ENCODE measurements at places on chromosomes 7 and 10.

DNA sequence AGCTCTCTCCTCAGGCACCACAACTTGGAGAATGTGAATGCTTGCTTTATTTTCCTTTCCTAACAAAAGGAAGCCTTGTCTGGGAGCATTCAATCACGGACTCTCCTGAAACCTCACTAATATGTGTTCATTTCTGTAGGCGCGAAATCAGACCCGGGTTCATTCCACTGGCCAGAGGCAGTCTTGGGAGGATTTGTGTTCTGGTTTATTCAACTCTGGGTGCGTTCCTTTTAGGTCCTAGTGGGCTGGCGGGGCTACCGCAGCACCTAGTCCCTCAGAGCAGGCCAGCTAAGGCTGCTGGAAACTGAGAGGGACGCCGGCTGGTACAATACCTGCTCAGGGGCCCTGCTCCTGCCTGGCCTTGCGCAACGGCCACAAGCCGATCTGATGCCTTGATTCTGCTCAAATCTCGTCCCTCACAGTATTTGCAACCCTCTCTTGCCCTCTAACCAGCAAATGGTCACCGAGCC lies 7.5 kb downstream of the HOXA4 start:
- DNase-seq = no peak

GRCh38 chr7:155984609-155985405 lies 172.5 kb upstream of the SHH start:
- no peak for DNase-seq

DNA sequence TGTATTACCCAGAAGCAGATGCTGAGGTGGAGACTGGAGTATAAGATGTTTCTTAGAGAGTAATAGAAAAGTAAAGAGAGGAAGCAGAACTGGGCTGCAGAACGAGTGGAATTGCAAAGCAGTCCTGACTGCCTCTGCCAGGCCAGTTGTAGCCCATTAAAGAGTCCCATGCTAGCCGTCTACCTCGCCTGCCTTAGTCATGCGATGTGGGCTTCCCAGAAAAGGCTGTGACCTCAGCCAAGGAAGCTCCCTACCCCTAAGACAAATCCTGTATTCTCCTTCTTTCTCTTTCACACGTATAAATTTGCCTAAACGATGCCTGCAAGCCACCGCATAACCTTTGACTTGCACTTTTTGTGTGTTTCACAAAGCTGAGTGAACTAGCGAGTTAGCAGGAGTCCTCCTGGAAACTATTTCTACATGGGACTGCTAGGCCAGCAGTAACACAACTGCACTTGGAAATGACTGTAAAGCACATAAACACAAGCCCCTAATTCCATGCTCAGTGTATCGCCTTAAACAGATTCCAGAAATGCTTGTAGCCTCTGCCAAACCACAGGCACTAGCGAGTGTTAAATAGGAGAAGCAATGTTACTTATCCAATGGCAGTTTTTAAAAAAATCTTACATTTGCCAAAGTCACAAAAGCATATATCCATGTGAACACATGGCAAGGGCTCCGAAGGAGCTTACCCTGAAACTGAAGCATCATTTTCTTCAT lies 47.4 kb upstream of the GNAI1 start:
- no peak for DNase-seq

- DNase-seq = no peak
Measured at GRCh38 chr7:55177589-55178261, 158.9 kb downstream of the EGFR start.

- DNase-seq = no peak
Measured at GRCh38 chr10:108204528-108205305, 1040.2 kb upstream of the SORCS1 start.

- no peak for DNase-seq
Measured at GRCh38 chr10:11746883-11747539, 4.8 kb downstream of the ECHDC3 start.

DNA sequence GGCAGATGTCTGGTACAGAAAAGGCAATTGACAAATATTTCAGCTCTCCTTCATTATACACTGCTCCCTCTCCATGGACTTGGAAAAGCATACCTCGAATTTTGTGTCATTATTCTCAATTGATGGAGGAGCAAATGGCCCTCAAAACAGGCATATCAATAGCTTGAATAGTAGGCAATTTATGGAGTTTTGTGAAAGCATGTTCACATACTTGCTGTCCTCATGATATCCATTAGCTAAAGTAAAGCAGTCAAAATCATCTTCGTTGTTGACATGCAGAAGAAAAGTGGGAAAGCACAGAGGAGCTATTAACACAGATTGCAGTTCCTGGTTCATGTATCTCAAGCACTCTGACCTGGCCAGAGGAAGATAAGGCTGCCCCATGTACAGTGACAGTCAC lies 472.8 kb downstream of the CCSER2 start:
- DNase-seq = no peak

GRCh38 chr7:35761871-35762677 lies 38.8 kb upstream of the SEPTIN7 start:
- no peak for DNase-seq

- no peak for DNase-seq
Measured at GRCh38 chr10:115935731-115936130, 337.3 kb downstream of the GFRA1 start.

GRCh38 chr7:118029826-118030422 lies 154.0 kb upstream of the LSM8 start:
- no peak for DNase-seq

- DNase-seq = no peak
Measured at GRCh38 chr7:100570954-100571828, 2.5 kb downstream of the SAP25 start.

DNA sequence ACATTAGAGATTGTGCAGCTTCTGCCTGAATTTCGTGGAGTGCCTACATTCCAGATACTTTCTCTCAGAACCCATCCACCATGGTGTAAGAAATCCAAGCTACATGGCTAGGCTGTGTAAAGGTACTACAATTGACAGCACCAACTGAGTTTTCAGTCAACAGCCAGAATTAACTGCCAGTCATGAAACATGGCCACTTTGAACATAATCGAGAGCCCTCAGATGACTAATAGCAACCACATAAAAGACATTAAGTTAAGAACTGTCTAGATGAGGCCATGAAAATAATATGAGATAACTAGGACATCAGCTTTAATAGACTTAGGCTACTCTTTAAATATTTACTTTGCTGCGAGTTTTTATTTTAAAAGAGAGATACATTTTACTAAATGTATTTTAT lies 1106.8 kb upstream of the LRRTM3 start:
- DNase-seq = no peak

DNA sequence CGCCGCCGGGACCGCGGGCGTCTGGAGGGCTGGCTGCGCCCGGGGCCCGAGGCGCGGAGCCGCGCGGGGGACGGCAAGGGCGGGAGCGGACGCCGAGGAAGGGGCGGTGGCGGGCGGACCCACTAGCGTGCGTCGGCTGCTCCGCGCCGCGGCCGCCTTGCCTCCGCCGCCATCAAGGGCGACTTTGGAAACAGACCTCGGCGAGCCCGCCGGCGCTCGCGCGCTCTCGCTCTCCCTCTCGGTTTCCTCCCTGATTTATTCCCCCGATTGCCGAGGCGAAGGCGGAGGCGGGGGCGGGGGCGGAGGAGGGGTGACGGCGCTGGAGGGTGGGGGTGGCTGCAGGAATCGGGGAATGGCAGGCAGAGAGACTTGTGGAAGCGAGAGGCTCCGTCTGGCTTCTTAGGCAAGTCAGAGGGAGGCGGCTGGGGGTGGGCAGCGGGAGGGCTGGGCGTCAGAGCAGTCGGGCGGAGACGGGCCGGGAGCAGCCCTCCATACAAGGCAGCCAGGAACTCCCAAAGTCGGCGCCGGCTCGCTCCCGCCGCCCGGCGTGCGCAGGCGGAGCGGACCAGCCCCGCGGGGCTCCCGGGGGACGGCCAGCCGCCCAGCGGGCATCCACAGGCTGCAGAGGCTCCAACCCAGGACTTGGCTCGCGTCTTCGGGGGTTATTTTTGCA lies at the start of gene CACNA2D1:
Gene CACNA2D1 (minus strand): TSS at position 231 of the 673 bp plus-strand sequence.
- DNase-seq = no peak

DNA sequence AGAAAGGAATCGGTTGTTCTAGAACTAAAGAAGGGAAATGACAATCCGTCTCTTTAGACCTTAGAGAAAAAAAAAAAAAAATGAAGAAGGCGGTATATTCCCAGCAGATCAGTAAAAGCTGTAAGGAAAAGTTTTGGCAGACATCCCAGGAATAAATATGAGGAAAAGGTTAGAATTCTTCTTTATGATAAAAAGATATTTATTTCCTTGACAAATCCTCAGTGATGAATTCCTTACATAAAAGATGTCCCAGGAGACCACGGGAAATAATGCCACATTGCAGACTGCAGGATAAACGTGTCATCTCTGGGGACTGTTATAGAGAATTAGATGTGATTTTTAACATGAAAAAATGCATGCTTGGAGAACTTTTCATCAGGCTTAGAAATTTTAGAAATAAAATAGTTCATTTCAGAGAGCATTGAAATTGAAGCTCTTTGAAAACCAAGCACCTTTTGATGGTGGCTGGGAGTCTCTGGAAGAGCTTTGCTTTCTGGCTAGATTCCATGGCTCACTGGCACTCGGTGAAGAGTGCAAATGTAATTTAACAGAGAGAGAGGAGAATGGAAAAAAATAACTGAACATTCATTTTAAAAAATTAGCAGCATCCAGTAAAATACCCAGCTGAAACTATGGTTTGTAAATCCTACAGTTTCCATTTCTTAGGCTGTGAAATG lies 98.2 kb downstream of the PRPF18 start:
- no peak for DNase-seq

DNA sequence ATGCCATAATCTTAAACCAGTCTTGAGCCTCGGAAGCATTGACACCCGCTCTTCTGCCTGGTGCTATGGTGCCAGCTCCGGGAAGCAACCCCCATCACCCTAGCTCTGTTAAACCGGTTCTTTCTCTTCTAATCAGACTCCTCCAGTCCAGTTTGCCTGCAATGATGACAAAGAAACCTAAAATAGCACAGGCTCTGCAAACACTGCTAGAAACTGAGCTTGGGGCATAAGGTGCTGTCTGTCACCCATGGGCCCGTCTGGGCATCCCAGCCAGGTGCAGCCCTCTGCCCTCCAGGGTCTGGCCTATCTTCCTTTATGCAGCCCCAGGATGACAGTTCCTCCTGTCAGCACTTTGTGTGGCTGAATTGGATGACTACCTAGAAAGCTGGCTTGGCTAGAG lies 14.2 kb upstream of the CAMK2G start:
- no peak for DNase-seq

DNA sequence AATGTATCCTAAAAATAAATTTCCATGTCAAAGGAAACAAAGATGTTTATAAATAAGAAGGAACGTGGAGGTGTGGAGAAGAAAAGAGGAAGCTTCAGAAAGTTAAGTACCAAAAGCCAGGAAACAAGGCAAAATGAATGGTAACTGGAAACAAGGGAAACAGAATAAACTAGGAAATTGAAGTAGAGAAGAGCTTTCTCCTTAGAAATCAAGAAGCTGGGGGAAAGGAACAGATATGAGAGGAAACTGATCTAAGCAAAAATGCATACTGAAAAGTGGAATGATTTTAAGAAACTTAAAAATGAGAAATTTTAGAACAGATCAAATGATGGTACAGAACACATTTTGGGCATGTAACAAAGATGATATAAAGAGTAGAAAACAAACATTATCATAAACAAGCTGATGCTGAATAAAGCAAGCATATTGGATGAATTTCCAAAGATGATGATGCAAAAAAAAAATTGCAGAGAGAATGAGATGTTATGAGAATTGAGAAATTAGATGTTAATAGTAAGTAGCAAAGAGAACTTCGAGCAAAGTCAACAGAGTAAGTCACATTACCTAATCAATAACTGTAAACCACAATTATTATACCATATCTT lies 1.9 kb downstream of the BRAF start:
- DNase-seq = no peak

- no peak for DNase-seq
Measured at GRCh38 chr10:133075346-133076137, 12.2 kb upstream of the ADGRA1 start.

GRCh38 chr7:37089972-37090371 lies 358.7 kb downstream of the ELMO1 start:
- DNase-seq = no peak

- no peak for DNase-seq
Measured at GRCh38 chr10:18157881-18158280, 17.7 kb downstream of the CACNB2 start.

DNA sequence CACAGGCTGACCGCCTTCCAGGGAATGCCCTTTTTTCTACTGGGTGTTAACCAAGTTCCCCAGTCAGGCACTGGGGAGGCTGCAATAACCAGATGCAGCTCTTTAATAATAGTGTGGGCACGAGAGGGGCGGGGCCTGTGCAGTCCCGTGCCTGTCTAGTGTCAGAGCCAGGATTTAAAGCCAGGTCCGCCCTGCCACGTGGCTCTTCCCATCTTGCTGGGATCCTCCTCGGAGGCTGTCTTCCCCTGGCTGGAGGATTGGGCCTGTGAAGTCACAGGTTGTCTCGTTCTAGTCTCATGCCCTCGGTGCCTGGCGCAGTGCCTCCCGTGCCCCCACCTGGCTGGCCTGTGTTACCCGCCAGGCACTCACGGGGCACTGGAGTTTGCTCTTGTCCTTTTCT lies 25.2 kb downstream of the TMEM120A start:
- DNase-seq = no peak

DNA sequence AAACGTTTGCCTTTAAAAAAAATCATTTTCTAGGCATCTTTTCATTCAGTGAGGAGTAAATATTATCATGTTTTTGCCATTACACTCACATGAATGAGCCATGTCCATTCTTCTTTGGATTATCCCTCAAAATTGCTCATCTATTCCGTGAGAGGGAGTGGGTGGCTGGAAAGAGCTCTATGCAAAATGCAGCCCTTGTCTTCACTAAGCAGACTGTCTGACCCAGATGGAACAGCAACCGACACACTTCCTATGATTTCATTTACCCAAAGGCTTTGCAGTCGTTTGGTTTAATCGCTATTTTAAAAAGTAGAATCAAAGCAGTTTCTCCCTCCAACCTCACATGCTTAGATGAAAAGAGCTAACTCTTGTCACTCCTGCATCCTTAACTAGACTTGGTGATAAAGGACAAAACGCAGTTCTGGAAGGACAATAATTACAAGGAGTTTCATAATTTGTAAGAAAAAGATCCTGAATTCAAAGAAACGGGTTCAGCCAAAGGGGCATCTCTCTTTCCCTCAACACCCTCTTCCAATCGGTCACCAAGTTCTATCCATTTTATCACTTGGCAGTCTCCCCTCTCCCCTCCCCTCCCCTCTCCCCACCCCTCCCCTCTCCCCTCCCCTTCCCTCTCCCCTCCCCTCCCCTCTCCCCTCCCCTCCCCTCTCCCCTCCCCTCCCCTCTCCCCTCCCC lies 198.1 kb upstream of the STK17A start:
- no peak for DNase-seq

- no peak for DNase-seq
Measured at GRCh38 chr10:104456802-104457542, 103.3 kb downstream of the CFAP58 start.

Data from activated CD8-positive, alpha-beta memory T cell treated with anti-CD3 and anti-CD28 coated beads for 1 hour (primary cell).